ENCODE measurements at places on chromosomes 13 and 19. TPM values are rescaled to one million over a fixed set of nuclear protein-coding genes. Genes with fewer than 3 reads are reported as not detected.

- no peak for DNase-seq
- H3K27me3 ChIP-seq = no peaks in the 10 kb centered on the region
- H3K4me3 ChIP-seq = no peak overlapping the region
- no peaks in the 10 kb centered on the region for H3K36me3 ChIP-seq
- peak overlapping the region; percentile 34 for H3K27ac ChIP-seq
- peaks cover 10% of the 10 kb centered on the region for H3K4me1 ChIP-seq
Measured at GRCh38 chr13:74166261-74167004, 32.2 kb upstream of the KLF12 start.

GRCh38 chr13:98022210-98022609, 68.7 kb downstream of the IPO5 start:
- H3K27me3 ChIP-seq = no peaks in the 10 kb centered on the region
- no peak for DNase-seq
- peaks cover 60% of the 10 kb centered on the region for H3K36me3 ChIP-seq
- H3K4me1 ChIP-seq = no peaks in the 10 kb centered on the region
- H3K4me3 ChIP-seq = no peak overlapping the region
- H3K27ac ChIP-seq = no peak overlapping the region

LIPE gene
- 6.9 TPM for total RNA-seq

- H3K27ac ChIP-seq = no peak overlapping the region
- no peak overlapping the region for H3K4me3 ChIP-seq
- no peaks in the 10 kb centered on the region for H3K36me3 ChIP-seq
- no peak for DNase-seq
- H3K4me1 ChIP-seq = peaks cover 21% of the 10 kb centered on the region
- no peaks in the 10 kb centered on the region for H3K27me3 ChIP-seq
Measured at GRCh38 chr13:109272595-109273325, 513.6 kb downstream of the IRS2 start.

DNA sequence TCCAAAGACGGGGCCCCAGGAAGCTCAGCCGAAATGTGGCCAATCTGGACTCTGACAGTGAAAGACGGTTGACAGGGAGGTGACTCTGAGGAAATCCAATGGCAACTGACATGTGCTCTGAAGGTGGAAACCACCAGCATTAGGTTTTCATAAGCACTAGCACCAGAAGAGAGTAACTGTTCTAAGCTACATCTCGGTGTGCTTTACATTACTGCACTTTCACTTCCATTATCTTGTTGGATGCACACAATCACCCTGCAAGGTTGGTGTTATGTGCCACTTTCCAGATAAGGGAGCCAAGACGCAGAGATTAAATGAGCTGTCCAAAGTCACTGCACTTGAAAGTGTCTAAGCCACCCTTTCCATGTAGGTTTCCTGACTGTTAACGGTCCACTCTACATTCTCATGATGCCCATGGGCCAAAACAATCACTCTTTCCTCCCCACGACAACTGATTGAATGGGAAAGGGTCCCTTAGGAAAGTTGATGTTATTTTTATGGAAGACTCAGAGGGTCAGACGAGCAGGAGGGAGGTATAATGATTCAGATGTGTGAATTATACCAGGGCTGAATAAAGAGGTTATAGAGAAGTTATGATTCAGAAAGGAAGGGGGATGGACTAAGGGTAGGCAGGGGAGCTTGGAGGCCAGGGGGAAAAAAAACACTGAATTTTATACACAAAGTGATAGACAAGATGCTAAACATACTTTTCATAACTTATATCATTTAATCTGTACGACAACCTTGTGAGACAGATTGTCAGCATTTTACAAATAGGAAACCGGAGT, 52.8 kb downstream of the RUBCNL start:
- no peaks in the 10 kb centered on the region for H3K36me3 ChIP-seq
- no peak overlapping the region for H3K4me3 ChIP-seq
- H3K27ac ChIP-seq = no peak overlapping the region
- no peaks in the 10 kb centered on the region for H3K4me1 ChIP-seq
- no peak for DNase-seq

SHISA7 gene
- total RNA-seq = not detected

- H3K36me3 ChIP-seq = no peaks in the 10 kb centered on the region
- DNase-seq = no peak
- no peaks in the 10 kb centered on the region for H3K4me1 ChIP-seq
- H3K27me3 ChIP-seq = no peaks in the 10 kb centered on the region
- no peak overlapping the region for H3K27ac ChIP-seq
Measured at GRCh38 chr13:51041710-51042109, 69.4 kb downstream of the C13orf42 start.

GRCh38 chr19:7818806-7819205, 11.2 kb upstream of the EVI5L start:
- no peak overlapping the region for H3K27ac ChIP-seq
- no peaks in the 10 kb centered on the region for H3K4me1 ChIP-seq
- DNase-seq = no peak
- no peak overlapping the region for H3K4me3 ChIP-seq

ZGLP1 gene
- 3.1 TPM for total RNA-seq

- peaks cover 11% of the 10 kb centered on the region for H3K4me1 ChIP-seq
- H3K27me3 ChIP-seq = no peaks in the 10 kb centered on the region
- no peak for DNase-seq
- H3K4me3 ChIP-seq = no peak overlapping the region
- no peak overlapping the region for H3K27ac ChIP-seq
- H3K36me3 ChIP-seq = no peaks in the 10 kb centered on the region
Measured at GRCh38 chr13:59409211-59409610, 754.5 kb downstream of the DIAPH3 start.

DNA sequence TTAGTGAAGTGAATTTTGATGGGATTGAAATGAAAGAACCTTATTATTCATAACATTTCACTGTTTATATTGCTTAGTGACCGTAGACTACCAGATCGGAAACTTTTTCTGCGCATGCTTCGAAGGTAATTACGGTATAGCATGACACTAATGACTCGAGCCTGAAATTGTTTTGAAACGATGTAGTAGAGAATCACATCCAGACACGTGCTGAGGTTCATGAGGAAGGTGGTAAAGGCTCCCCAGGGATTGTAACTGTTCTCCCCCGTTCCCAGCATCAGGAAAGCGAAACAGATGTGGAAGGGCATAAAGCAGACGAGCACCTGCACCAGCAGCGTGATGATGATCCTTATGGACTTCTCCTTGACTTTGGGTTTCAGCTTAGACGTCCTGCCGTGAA, 3.3 kb downstream of the GPR18 start:
- H3K4me1 ChIP-seq = peaks cover 31% of the 10 kb centered on the region
- no peaks in the 10 kb centered on the region for H3K36me3 ChIP-seq
- H3K27ac ChIP-seq = no peak overlapping the region
- H3K27me3 ChIP-seq = no peaks in the 10 kb centered on the region
- H3K4me3 ChIP-seq = no peak overlapping the region

GRCh38 chr13:110280231-110280813, 26.6 kb downstream of the COL4A1 start:
- H3K27ac ChIP-seq = peak overlapping the region; percentile 54
- no peak overlapping the region for H3K4me3 ChIP-seq
- peaks cover 19% of the 10 kb centered on the region for H3K4me1 ChIP-seq

TNNI3 gene
- total RNA-seq = 5.2 TPM

- no peak for DNase-seq
- H3K27ac ChIP-seq = peak overlapping the region; percentile 69
- H3K36me3 ChIP-seq = peaks cover 72% of the 10 kb centered on the region
- H3K4me1 ChIP-seq = peaks cover 12% of the 10 kb centered on the region
- H3K27me3 ChIP-seq = no peaks in the 10 kb centered on the region
Measured at GRCh38 chr19:34337739-34338138, 27.3 kb upstream of the GPI start.

CEBPA gene
- total RNA-seq = 11.9 TPM

RPS15 gene
- 2,323 TPM for total RNA-seq

PCP2 gene
- total RNA-seq = not detected

CAPS gene
- total RNA-seq = 1.9 TPM

IFT88 gene
- 3.7 TPM for total RNA-seq

- no peaks in the 10 kb centered on the region for H3K4me1 ChIP-seq
- no peaks in the 10 kb centered on the region for H3K36me3 ChIP-seq
- no peak overlapping the region for H3K4me3 ChIP-seq
- no peak for DNase-seq
- no peaks in the 10 kb centered on the region for H3K27me3 ChIP-seq
Measured at GRCh38 chr13:105311094-105311493, 1224.4 kb downstream of the EFNB2 start.

ZNF302 gene
- total RNA-seq = 21.3 TPM

DNA sequence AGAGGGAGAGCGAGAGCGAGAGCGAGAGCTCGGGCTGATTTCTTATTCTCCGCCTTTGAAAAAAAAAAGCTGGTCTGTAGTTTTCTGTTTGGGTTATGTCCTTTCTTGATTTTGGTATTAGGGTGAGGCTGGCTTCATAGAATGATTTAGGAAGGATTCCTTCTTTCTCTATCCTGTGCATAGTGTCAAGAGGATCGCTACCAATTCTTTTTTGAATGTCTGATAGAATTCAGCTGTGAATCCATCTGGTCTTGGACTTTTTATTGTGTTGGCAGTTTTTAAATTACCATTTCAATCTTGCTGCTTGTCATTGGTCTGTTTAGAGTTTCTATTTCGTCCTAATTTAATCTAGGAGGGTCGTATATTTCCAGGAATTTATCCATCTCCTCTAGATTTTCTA, 1414.6 kb upstream of the MIR17HG start:
- no peaks in the 10 kb centered on the region for H3K27me3 ChIP-seq
- no peaks in the 10 kb centered on the region for H3K4me1 ChIP-seq
- H3K27ac ChIP-seq = no peak overlapping the region
- DNase-seq = no peak
- no peaks in the 10 kb centered on the region for H3K36me3 ChIP-seq

CLEC4G gene
- total RNA-seq = not detected

DNA sequence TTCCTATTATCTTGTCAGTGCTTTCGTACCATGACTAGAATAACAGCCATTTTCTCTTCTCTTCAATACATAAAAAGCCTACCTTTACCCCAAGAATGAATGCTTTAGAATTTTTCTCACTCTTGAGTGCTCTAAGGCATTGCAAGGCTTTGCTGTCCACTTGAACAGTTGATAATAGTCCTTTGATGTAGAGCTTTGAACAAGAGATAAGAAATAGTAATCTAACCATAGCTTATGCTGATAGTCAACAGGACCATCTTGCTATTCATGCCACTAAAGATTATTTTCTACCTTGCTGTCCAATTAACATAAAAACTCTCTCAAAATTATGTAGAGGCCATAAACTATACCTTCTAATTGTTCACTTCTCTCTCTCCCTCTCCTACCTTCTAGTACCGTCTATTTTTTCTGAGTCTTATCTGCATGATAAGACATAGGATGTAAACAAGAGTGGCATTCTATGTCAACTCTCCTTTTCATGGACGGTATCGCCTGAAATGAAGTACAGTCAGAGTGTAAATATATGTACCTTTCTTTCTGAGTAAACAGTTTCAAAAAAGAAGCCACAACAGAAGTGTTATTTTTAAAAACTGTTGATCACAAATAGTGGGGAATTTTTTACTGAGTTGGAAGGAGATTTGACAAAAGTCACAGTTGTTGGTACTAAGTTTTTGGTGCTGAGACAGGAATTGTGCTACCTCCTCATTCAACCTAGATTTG, 297.9 kb downstream of the NDFIP2 start:
- H3K27me3 ChIP-seq = no peaks in the 10 kb centered on the region
- no peak overlapping the region for H3K27ac ChIP-seq
- peaks cover 4% of the 10 kb centered on the region for H3K4me1 ChIP-seq
- H3K4me3 ChIP-seq = no peak overlapping the region
- DNase-seq = no peak
